ENCODE measurements at places on chromosomes 2 and 18.

DNA sequence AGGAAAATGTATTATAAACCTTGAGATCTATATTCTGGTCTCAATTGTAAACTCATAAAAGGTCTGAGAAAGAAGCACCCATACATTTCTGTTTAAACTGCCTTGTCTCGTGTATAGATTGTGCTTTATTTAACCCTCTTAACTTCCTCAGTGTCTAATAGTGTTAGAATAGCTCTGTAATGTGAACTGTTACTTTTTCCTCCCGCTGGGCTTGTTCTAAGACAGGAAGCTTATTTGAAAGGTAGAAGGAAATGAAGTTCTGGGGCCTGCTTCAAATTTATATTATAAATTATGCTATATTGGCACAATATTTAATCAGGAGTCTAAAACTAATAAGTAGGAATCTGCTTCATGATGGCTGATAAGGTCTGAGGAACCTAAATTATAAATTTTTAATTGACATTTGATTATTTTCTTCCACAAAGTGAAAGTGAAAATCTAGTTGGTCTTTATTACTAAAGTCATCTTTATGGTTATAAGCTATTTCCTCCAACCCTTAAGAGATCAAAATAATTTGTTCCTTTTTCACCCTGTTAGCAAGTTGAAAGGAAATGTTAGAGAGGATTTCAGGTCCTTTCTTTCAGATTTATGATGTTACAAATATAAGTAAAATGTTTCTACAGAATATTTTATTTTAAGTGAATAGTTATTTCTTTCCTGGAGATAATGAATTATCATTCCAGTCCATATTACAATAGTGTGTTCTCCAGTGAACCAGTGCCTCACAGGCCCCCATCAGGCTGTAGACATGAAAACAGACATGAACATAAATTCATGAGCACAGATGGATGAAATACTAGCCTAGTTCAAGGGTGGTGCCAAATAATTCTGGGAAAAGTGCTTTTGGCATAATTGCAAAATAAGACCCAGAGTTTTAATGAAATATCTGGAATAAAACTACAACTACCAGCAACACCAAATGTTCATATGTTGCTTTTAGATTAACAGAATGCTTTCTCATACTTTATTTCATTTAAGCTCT, 7.9 kb downstream of the MFSD6 start:
- DNase-seq = no peak

- no peak for DNase-seq
Measured at GRCh38 chr2:148593421-148593820, 51.1 kb upstream of the EPC2 start.

DNA sequence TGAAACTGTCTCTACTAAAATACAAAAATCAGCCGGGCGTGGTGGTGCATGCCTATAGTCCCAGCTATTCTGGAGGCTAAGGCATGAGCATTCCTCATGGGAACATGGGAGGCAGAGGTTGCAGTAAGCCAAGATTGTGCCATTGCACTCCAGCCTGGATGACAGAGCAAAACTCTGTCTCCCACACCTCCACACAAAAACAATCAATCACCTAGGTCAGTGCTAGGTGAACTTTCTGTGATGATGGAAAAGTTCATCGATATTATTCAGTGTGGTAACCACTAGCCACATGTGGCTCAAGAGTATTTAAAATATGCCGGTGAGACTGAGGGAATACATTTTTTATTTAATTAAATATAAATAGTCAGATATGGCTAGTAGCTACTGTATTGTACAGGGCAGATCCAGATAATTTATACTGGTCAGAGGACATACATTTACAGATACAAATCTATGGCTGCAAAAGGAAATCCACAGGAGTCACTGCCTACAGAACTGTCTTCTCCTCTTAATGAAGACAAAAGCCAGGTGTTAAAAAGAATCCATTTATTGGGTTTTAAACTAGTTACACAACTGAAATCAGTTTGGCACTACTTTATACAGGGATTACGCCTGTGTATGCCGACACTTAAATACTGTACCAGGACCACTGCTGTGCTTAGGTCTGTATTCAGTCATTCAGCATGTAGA, 3.9 kb upstream of the GPR75 start:
- DNase-seq = no peak

DNA sequence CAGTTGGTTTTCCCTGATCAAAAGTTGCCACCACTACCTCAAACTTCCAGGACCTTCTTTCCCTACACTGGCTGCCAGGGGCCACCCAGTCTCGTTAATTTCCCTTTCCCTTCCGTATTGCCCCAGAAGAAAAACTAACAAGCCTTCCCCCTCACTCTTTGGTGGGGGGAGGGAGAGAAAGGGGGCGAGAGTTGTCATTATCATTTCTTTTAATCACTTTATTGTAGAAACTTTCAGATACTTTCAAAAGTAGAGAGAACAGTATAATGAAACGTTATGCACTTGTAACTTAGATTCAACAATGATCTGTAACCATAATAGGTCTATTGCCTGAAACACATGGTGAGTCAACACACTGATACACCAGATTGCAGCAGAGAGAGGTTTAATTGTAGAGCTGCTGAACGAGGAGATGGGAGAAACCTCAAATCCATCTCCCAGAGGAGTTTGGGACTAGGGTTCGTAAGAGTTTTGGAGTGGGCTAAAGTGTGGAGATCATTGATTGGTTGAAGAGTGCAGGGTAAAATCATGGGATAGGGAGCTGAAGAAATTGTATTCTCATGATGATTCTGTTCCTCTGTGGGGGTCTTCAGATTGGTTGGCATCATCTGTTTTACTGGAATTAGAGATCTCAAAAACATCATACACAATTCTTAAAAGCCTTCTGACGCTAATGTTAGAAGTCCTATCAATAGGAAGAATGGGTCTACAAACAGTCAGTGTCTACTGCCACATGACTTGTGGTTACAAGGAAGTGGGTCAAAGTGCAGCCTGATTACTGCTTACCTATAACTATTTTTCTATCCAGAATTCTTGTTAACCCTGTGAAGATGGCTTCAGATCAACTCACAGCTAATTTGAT, 2.6 kb upstream of the RNF149 start:
- DNase-seq = no peak

DNA sequence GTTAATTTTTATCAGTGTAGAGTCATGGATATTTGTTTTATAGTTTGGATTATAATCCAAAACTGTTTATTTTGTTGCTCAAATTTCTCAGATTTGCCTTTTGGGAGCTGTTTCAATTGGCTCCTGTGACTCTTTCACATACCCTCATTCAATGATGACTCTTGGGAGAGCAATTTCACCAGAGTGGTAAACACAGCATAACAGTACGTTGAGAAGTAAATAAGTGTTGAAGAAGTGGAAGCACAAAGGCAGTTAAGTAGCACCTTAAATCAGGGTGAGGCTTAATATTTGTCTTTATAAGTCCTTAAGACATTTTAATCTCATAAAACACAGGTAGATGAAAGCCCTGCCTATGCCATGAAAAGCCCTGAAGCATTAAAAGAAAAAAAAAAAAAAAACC, 17.1 kb upstream of the SLC39A10 start:
- DNase-seq = no peak

GRCh38 chr2:97733341-97734035, 20.1 kb downstream of the ZAP70 start:
- DNase-seq = no peak

DNA sequence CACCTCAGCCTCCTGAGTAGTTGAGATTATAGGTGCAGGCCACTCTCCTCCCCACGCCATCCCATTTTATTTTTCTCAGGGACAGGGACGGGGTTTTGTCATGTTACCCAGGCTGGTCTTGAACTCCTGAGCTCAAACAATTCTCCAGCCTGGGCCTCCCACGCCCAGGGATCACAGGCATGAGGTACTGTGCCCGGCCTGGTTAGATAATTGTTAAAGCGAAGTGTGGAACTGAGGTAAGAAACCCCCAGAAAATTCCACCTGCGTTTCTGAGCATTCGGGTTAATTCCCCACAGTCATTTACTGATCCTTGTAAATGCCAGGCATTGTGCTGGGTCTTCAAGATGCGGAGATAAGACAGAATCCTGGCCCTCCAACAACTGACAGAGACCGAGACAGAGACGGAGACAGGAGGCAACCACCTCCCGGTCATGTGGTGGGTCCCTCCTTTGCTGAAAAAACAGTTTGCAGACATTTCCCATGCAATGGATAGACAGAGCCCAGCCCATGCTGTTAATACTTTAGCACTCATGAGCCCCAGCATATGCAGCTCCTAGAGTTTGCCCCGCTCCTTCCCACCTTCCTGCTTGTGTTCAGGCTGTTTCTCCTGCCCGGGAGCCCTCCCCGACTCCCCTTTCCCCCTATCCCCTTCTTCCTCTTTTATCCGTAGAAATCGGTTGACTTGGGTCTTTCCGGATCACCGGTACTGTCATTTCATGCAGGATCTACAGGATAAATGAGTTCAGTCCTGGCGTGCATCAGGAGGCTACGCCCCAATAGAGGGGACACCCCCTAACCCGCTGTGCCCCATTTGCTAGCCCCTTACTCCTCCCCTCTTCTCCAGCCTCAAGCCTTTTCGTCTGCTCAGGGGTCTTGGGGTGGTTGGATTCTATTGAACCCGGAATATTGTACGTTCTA, 1.6 kb upstream of the RHOB start:
- no peak for DNase-seq

DNA sequence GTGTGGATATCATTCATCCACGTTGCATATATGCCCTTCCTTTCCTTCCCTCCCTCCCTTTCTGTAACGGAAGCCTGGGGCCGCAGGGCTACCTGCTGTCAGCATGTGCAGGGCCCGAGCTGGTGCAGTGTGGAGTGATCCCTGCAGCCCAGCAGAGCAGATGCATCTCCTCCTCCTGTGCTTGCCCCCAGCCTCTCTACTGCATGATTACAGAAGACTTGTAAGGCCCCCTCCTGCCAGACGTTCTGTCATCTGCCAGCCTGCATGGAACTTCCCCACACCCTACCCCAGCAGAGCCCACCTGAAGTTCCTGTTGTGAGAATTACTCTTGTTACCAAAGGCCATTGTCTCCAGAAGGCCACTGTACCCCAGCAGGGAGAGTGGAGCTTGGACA, 67.5 kb upstream of the FOSL2 start:
- no peak for DNase-seq

GRCh38 chr2:232776435-232776834, at the start of gene KCNJ13:
KCNJ13 (minus strand) TSS chr2:232776565; CDS start chr2:232771362, 5,203 bp downstream.
- DNase-seq = peak; percentile 61

- no peak for DNase-seq
Measured at GRCh38 chr2:85578243-85579180, 1.1 kb downstream of the VAMP8 start.

GRCh38 chr2:195270466-195271039, 386.5 kb upstream of the SLC39A10 start:
- DNase-seq = no peak

- DNase-seq = no peak
Measured at GRCh38 chr2:48601349-48601748, 16.3 kb upstream of the GTF2A1L start.

- DNase-seq = no peak
Measured at GRCh38 chr2:60446413-60447267, 106.8 kb downstream of the BCL11A start.

- no peak for DNase-seq
Measured at GRCh38 chr18:73099759-73100158, 232.0 kb upstream of the NETO1 start.

- peak; percentile 48 for DNase-seq
Measured at GRCh38 chr2:218569661-218570500, 1.2 kb downstream of the CNOT9 start.

GRCh38 chr2:97693476-97693875, 19.9 kb upstream of the ZAP70 start:
- DNase-seq = peak; percentile 55

GRCh38 chr2:101011152-101011551, 9.1 kb downstream of the RPL31 start:
- DNase-seq = no peak

DNA sequence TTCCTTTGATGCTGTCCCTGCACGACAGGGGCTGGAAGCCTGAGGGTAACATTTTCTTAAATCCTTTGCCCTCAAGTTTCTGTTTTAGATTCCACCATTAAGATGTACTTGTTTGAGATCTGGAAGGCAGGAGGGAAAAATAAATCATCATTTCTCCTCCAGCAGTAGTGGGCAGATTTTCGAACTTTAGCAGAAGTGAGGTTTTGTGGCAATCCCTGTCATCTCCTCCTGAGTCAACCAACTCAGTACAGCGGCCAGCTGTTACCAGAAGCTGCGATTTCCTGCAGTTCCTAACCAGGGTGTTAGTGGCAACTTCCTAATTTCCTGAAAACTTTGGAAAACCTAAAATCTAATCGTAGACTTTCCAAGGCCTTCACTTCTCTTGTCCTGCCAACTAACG, 517.2 kb upstream of the ACVR2A start:
- DNase-seq = no peak

DNA sequence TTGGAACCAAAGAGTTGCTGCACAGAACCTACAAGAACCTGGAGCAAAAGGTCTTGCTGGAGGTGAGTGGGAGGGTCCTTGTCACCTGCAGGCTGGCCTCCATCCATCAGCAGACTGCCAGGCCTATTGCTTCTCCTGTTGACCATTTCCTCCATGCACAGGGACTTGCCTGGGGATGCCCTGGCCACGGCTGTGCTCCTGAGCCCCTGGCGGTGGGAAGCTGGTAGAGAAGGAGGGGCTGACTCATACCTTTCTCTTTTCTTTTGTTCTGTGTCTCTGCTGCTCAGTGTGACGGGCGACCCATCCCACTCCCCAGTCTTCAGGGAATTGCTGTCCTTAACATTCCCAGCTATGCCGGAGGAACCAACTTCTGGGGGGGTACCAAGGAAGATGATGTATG, 102.6 kb downstream of the DGKD start:
- DNase-seq = no peak

Measured in EH (cell line).